ENCODE measurements at places on chromosomes 3 and 15.
A peak's percentile ranks its signal among the peaks of the same experiment; 100 is the strongest.

GRCh38 chr15:100899601-100900000, 19.6 kb upstream of the LRRK1 start:
- DNase-seq = no peak

DNA sequence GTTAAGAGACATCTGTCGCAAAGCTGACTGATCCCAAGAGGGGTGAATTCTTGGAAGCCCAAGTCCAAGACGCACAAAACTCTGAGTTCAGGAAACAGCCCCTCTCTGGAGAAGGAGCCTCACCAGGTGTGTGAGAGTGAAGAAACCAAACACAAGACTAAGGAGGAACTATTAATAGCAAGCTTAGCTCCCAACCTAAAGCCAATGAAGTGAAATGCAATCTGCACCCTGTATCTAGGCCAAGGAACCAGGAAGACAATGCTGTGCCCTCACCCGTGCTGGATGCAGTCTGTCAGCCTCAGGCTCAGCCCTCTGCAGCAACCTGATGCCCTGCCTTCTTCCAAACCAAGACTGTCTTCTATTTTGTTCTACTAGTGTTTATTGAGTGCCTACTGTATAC, 22.5 kb upstream of the THBS1 start:
- DNase-seq = no peak

GRCh38 chr3:156674911-156675829, 780 bp downstream of the TIPARP start:
- DNase-seq = peak; percentile 81

- DNase-seq = no peak
Measured at GRCh38 chr3:48189321-48189720, 1.1 kb upstream of the CDC25A start.

GRCh38 chr3:63951492-63952247, 39.5 kb upstream of the SCAANT1 start:
- DNase-seq = no peak

- no peak for DNase-seq
Measured at GRCh38 chr15:72847033-72847432, 63.5 kb upstream of the ADPGK start.

- no peak for DNase-seq
Measured at GRCh38 chr15:67085237-67085817, 19.9 kb downstream of the SMAD3 start.

DNA sequence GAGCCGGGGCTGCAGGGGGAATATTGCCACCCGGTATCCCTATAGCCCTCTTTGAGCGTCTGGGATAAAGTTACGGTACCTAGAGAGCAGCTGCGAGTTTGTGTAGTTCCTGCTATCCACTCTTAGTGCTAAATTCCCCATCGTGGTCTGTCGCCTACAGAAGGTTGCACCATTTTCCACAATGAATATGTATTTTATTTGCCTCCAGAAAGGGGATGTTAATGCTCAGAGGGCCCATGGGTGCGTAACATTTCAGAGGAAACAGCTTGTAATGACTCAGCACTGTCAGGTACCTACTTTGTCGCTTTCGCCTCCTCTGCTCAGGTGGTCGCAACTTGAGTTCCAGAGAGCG, 1.1 kb downstream of the SLCO3A1 start:
- DNase-seq = no peak

DNA sequence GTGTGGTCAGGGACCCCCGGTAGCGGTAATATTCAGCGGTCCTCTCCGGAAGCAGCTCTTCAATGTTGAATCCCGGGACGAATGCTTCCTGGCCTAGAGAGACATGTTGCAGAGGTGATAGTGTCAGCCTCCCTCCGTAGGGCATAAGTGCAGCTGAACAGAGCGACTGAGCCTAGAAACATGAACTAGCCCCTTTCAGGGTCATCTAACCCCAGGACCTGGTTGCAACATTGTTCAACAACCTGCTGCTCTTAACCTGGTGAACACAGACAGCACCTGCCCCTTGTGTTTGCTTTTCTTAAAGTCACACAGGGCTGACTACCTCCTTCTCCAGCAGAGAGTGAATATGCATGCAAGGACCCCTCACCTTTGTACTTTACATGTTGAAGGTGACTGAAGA, 41.3 kb downstream of the CA12 start:
- no peak for DNase-seq

DNA sequence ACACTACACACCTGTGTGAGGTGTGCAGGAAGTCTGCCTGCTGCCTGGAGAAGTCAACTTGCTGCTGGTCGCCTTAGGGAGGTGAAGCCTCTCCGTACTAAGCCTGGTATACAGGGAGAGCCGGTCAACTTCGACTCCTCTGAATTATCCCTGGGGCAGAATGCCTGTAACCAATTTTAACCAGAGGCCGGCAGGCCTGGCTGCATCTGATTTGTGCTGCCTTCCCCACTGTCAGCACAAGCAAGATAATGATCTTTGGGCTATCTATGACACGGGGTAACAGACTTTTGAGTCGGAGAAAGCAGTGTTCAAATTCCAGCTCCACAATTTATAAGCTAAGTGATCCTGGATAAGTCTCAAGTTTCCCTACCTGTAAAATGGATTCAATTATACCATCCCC, 42.3 kb downstream of the MAGEF1 start:
- no peak for DNase-seq

GRCh38 chr3:46913644-46914043, 36.1 kb downstream of the PTH1R start:
- peak; percentile 17 for DNase-seq

- DNase-seq = no peak
Measured at GRCh38 chr15:61634837-61635236, 405.7 kb upstream of the RORA start.

GRCh38 chr15:69704229-69704628, 251.6 kb downstream of the RPLP1 start:
- no peak for DNase-seq

- DNase-seq = no peak
Measured at GRCh38 chr15:29355477-29355876, 85.9 kb upstream of the NSMCE3 start.

GRCh38 chr3:25547943-25548674, 116.6 kb downstream of the TOP2B start:
- no peak for DNase-seq

DNA sequence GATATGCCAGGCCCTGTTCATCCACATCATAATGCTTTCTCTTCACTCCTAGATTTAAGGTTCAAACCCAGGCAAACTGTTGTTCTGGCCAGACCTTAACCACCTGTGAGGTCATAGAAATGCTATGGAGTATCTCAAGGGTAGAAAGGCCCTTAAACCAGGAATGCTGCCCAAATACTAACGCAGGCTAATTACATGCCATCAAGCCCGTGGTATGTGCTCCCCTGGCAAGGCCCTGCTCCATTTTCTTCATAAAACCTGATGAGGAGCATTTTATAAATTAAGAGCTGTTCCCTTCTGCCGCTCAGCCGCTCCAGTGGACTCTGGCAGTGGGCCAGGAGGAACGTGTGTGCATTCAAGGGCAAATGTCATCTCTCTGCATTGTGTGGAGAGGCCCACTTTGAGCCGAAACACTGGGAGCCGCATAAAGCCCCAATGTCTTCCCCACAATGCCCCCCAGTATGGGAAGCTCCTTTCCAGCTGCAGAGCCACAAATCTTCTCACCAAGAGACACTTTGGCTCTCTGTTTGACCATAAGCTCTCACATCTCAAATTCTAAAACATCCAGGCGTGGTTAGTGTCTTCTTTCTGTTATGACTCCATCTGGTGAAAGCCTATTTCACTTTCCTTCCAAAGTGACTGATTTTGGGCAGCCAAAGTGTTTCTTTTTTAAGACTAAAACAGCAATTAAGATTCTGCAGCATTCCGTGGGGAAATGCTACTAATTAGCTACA, 210.8 kb upstream of the NR2E3 start:
- no peak for DNase-seq

- no peak for DNase-seq
Measured at GRCh38 chr15:54550954-54551353, 572.7 kb downstream of the UNC13C start.

GRCh38 chr15:39823634-39824033, 41.0 kb upstream of the FSIP1 start:
- DNase-seq = no peak

GRCh38 chr15:98518823-98519561, 129.3 kb upstream of the IGF1R start:
- no peak for DNase-seq

- DNase-seq = no peak
Measured at GRCh38 chr15:47388299-47388698, 329.0 kb upstream of the SEMA6D start.

DNA sequence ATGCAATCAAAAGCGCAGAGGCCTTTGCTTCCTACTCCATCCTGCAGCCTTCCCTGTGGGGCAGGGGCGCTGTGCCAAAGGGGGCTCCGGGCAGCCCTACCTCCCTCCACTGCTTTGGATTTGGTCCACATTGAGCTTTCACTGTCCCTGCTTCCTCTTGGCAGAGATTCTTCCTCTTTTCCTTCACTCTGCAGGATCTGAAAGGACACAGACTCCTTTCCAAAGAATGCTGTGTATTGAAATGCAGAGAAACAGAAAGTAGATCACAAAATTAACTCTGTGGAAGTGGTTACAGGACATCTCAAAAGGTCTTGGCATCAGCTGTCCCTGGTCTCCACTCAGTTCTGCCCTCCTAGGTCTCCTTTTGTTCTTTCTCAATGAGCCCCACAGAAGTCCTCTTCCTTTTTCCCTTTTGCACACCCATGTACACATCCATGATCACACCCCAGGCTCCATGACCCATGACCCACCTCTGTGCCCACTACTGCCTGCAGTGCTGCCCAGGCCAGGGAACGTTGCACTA, 64.1 kb downstream of the CCR1 start:
- peak; percentile 37 for DNase-seq

DNA sequence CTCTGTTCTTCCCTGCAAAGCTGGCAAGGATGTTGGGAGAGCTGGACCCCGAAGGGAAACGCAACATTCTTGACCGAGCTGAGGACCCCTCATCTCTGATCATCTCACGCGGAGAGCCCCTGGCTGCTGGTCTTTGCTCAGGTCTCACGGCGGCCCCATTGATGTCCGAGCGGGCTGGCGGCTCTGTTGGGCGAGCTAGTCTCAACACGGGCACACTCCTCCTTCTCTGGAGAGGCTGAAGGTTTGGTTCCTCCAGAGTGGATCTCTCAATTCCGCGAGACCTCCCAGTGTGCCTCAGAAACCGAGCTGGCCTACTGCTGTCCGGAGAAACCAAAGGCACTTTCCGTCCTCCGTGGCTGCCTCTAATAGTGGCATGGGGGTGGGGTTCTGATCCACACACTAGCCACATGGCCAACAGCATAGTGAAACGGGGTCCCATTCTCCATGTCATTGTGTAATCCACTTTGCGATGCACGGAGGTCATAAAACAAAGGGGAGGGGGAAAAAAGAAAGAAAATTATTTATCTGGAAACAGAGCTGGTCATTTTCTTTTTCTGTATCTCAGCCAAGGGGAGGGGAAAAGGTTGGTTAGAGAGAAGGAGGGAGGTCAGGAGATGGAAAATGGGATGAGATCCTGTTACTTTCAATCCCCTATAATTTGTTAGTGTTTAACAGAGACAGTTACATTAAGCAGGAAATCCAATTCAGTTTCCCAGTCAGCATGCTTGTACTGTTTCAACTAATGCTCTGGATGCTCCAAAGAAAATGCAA, 1.3 kb downstream of the CCDC80 start:
- no peak for DNase-seq

DNA sequence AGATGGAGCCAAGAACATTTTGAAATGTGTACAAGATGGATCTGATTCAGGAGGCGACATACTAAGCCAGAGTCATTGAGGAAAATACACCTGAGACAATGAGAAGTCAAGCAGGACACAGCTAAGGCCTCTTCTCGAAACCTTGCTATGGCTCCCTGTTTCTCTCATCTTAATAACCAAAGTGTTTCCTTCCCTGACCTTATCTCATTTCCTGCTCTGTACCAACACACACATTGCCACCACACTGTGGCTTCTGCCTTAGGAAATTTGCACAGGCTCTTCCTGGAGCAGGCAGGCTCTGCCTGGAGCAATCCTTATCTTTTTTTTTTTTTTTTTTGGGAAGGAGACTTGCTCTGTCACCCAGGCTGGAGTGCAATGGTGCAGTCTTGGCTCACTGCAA, 36.6 kb downstream of the OXSM start:
- no peak for DNase-seq

- no peak for DNase-seq
Measured at GRCh38 chr3:133987948-133988484, 41.7 kb downstream of the SLCO2A1 start.

GRCh38 chr15:66019368-66019767, 150.1 kb downstream of the RAB11A start:
- DNase-seq = no peak

GRCh38 chr3:136186846-136187245, 9.3 kb downstream of the MSL2 start:
- no peak for DNase-seq

- no peak for DNase-seq
Measured at GRCh38 chr3:106678657-106679390, 698.4 kb upstream of the CCDC54 start.

DNA sequence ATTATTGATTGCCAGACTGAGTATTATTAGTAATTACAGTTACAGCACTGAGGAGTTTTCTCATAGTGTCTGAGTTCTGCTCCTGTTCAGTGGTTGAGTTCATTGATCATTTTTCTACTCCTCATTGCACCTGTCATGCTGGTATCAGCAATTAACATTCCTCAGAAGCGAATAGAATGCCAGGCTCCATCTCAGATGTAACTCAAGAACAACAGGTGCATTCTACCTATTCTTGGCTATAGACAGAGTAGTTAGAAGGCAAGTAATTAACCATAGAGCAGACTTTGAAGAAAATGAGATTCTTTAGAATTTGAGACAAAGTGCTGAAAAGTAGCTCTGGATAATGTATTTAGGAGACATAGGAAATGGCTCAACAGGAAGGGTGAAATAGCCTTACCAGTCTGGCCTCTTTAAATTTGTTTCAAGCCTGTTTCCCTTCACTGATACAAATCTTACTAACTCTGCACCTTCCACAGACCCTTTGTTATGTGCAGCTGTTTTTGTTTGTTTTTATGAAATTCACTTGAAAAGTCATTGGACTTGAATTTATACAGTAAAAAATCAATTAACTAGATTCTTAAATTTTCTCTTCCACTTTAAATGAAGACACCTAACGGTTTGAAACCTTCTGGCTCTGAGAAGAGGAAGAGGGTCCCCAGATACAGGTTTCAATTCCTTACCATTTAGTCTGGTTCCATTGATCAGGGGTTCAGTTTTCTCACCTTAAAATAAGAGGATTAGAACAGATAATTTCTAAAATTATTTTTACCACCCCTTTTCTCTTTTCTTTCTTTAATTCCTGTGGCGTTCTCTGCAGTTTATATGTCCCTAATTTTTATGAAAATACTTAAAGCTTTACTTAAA, 109.6 kb downstream of the FNDC3B start:
- DNase-seq = no peak
